ENCODE measurements at places on chromosomes 6 and 20.

GRCh38 chr6:53282234-53282633, 66.5 kb downstream of the ELOVL5 start:
- DNase-seq, result no peak

DNA sequence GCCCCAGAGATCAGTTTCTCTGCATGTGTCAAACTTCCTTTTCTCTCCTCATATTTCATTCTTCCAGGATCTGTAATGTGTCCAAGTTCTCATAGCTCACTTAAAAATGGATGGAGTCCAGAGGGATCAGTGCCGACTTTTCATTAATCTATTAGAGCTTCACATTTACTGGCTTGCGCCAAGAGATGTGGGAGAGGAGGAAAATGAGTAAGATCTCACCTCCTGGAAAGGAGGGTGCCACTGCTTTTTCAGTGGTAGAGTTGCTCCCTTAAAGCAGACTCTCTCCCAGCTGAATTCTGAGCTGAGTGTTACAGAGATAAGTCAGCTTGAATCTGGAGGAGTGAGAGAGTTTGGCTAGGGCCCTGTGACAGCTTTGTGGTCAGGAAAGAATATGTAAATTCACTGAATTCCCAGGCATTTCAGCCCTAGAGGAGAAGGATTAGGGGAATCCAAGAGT, 175.9 kb downstream of the SOX4 start:
- no peak for DNase-seq

DNA sequence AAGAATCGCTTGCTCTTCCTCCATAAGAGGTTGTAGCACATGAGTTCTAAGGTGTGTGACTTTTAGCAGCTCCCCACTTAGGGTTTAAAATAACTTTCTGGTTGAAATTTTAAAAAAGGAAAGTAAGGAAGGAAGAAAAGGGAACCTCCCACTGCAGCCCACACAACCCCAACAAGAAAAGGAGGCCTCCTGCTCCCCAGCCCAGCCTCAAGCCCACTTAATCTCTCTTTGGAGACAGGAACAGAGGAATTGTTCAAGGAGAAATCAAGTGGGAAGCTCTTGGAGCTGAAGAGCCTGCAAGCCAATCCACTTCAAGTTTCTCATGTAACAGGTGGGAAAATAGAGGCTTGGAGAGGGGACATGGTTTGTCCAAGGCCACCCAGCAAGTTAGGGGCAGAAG, 39.1 kb upstream of the PREX1 start:
- no peak for DNase-seq

DNA sequence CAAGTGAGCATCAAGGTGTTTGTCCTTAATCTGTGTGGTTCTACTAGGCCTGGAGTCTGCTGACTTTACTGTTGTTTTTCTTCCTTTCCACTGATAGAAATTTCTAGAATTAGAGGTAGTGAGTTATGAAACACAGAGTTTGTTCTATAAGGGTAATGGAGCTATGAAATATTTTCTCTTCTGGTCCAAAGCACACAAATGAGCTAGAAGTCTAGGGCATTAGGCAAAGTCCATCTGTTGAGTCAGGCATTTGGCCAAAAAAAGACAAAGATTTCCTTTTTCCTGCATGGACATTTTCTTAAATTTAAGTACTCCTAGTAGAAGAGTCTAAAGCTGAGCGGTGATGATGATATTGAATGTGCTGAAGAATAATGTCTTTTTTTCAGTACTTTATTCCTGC, 174.3 kb upstream of the STXBP5 start:
- DNase-seq, result peak; percentile 75

- DNase-seq, result no peak
Measured at GRCh38 chr6:150617496-150618460, 18.1 kb downstream of the PLEKHG1 start.

GRCh38 chr6:44041461-44042260, 85.6 kb downstream of the MRPL14 start:
- no peak for DNase-seq

DNA sequence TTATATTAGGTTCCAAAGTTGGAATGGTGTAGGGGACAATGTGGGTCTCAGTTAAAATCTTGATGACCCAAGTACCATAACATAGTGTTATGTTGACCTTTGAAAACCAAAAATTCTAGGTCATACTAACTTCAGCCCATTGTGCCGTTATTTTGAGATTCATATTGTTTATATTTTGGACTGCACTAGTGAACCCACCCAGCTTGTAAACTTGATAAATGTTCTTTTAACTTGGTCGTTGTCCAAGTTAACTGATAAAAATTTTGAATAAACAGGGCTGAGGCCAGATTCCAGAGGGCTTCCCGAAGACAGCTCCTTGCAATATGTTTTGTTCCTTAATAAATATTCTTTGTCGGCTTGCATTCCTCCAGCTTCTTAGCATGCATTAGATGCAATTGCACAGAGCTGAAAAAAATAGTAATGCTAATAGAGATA, 90.3 kb downstream of the BCAS1 start:
- DNase-seq, result no peak
